Brain pericyte (primary cell): ENCODE measurements at places on chromosomes 5 and 9.

GRCh38 chr5:150989695-150990094 is 30.7 kb upstream of the GPX3 start:
- no peak for DNase-seq

- DNase-seq = peak; percentile 34
These were observed 58.5 kb upstream of the TJP2 start for GRCh38 chr9:69115621-69116020.

DNA sequence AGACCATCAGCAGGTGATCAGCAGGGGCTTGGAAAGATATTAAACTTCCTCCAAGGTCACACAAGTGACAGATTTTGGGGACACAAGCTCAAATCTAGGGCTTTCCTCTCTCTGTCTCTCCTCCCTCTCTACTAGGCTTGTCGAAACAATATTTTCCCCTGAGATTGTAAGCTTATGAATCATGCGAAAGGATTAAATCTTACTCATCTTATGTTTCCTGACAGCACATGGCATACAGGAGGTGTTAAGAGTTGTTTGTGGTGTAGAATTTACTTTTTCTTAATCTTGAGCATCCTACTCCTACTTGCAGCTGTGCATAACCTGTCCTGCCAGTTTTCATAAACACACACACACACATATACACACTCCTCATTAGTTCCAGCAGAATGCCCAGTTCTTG is 186.3 kb downstream of the MARCHF11 start:
- no peak for DNase-seq

- no peak for DNase-seq
These were observed 157.7 kb downstream of the SLF1 start for GRCh38 chr5:94776167-94776566.
